ENCODE measurements at places on chromosomes 6 and 20.

- DNase-seq, result no peak
Measured at GRCh38 chr6:167699141-167699931, 127.4 kb upstream of the AFDN start.

GRCh38 chr6:109892451-109893435 is 85.4 kb upstream of the GPR6 start:
- DNase-seq, result no peak

GRCh38 chr20:704726-705125 is 29.1 kb upstream of the SCRT2 start:
- DNase-seq, result no peak

DNA sequence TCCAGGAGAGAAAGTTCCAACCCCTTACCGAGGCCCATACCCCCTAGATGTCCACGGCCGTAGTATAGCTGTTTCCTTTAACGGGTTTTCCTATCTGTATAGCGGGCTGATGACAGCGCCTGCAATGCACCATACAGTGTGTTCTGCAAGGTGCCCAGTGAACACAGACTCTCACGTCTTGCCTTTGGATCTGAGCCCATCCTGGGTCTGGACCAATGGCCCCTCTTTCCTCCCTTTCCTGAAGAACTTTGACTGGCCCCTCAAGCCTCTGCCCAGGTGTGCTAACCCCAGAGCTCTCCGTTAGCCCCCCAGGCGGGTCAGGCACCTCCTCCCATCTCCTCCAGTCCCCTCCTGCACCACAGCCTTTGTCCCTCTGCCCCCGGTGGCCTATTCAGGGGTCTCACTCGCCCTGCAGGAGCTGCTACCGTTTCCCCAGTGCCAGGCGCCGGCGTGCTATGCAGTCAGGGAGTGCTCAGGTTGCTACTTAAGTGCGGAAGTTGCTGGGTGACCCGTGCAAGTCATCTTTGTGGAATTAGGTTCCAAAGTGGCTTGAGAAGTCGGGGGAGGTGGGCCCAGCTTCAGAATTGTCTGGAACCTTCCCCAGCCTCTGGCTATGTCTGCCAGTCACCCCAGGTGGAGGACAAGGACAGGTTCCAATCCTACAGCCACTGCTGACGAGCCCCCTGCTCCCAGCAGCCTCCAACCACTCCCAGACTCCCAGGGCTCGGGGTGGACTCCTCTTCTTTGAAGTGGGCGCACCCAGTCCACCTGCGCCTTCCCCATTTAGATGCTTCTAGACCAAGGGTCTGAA is 35.0 kb upstream of the ZBP1 start:
- DNase-seq, result no peak

- no peak for DNase-seq
Measured at GRCh38 chr6:16471222-16471909, 233.0 kb downstream of the GMPR start.

DNA sequence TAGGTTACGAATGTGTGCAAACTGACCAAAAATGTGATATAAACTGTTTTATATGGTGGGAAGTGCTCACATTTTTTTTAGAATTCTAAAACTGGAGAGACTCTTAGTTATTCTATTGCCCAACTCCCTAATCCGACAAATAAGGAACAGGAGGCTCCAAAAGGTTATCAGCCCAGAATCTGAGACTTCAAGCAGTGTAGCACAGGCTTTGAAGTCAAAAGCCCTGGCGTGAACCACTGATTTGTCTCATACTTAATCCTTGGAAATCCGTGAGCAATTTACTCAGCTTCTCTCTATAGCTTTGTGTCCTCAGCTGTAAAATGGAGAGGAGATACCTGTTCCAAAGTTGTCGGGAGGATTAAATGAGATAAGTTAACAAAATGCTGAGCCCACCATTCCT is 368.8 kb upstream of the SASH1 start:
- DNase-seq, result no peak

- no peak for DNase-seq
Measured at GRCh38 chr6:125444006-125444923, 142.5 kb upstream of the HDDC2 start.

Measured in stromal cell of bone marrow (primary cell).